RPMI7951 (cell line): ENCODE measurements at places on chromosomes 7 and 10. TPM values are rescaled to one million over a fixed set of nuclear protein-coding genes. Genes with fewer than 3 reads are reported as not detected.

VSTM4 gene
- under 0.01 and 0.12 TPM in 2 replicates for total RNA-seq

MKI67 gene
- 41.8 and 48.5 TPM in 2 replicates for total RNA-seq

LBX1 gene
- not detected in 2 replicates for total RNA-seq

AKR1C8 gene
- total RNA-seq: not detected in 2 replicates

ANKRD22 gene
- total RNA-seq: not detected in 2 replicates

ZNF777 gene
- 4.4 and 5.8 TPM in 2 replicates for total RNA-seq

GRCh38 chr10:10778959-10779358 lies 238.7 kb upstream of the CELF2 start:
- DNase-seq: no peak

- peak; percentile 22 for DNase-seq
Observed at GRCh38 chr10:29191674-29192073, 97.2 kb upstream of the LYZL1 start.

- no peak for DNase-seq
Observed at GRCh38 chr10:132272231-132272971, 35.3 kb downstream of the STK32C start.

DNA sequence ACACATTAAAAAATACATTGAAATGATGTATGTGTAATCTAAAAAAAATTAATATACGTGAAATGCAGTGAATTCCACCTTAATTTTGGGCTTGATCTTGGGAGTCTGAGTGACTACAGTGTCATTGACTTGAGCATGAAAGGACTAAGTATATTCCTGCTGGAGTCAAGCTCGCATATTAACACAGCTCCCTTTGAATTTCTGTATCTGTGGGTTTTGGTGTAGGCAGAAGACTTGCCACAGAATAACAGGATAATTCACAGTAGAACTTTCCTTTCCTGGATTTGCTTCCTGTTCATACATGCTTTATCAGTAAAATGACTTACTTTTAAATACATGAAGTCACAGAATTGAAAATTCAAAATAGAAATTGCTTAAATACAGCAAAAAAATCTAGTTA lies 55.3 kb downstream of the PPP1R9A start:
- DNase-seq: peak; percentile 47

GRCh38 chr10:2951235-2951835 lies 116.0 kb upstream of the PFKP start:
- no peak for DNase-seq

DNA sequence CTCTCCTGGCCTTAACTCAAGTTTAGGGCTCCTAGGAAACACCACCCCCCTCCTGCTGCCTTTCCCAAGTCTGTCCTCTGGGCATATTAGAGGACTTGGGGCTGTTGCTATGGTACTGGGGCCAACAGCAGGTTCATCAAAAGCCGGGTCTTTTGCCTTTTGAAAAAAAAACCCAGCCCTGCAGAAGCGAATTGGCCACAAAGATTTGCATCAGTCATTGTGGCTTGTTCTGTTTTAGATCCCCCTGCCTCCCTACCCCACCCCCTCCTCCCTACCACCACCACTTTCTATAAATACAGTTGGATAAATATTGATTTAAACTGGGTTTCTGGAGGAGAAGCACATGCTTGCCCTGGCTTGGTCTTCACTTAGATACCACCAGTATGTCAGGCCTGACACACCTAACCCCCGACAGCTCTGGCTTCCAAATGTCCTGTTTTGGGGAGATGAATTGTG lies 7.0 kb downstream of the MXI1 start:
- DNase-seq: no peak

DNA sequence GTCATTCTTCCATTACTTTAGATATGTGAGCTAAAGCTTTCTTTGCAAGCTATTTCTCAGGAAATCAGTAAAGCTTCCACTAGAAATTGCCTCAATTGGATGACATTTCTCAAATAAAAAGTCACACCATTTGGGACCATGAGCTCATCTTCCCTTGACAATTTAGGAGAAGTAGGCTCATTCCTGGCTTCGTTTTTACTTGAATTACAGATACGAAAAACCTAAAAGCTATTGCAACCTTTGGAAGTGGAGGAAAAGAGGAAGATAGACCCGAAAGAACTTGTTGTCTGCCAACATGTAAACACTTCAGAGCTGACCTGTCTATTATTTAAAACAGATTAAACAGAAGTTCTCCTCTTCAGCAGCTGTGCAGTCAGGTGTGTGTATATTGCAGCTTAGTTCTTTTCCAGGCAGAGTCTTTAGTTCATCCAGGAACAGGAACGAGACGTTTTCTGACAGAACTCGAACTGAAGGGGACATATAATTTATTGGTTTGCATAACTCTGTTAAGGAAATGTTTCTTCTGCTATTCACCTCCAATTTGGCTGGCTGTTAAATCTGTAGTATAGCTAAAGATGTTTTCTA lies 43.1 kb upstream of the ST8SIA6 start:
- DNase-seq: no peak

GRCh38 chr10:77581738-77582137 lies 55.9 kb downstream of the KCNMA1 start:
- DNase-seq: no peak

GRCh38 chr10:119313644-119314043 lies 106.3 kb downstream of the GRK5 start:
- DNase-seq: peak; percentile 22

DNA sequence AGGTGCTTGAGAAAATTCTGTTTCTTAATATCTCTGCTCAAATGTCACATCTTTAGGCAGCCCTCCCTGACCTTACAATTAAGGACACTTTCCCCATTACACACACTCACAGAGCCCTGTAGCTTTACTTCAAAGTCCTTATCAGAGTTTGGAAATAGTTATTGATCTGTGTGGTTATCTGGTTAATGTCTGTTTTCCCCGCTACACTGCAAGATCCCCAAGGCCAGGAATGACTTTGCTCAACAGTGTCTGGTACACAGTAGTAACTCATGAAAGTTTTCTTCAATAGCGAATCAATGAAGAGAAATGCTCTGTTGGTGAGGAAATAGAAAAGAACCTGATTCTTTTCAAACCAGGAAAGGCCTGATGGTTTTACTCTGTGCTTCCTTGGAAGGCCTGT lies 554.4 kb downstream of the REEP3 start:
- DNase-seq: no peak

DNA sequence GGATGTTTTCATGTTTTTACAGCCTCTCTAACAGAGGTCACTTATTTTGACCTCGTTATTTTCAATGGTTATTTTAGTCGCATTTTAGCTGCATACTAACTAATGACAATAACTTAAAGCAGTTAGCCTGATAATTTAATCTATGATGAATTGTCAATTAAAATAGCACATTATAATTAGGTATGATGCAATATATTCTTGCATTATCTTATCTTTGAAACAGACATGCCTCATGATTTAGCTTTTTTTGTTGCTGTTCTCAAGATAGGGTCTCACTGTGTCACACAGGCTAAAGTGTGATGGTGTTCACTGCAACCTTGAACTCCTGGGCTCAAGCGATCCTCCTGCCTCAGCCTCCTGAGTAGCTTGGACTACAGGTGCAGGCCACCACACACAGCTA lies 126.4 kb downstream of the KBTBD2 start:
- DNase-seq: no peak

DNA sequence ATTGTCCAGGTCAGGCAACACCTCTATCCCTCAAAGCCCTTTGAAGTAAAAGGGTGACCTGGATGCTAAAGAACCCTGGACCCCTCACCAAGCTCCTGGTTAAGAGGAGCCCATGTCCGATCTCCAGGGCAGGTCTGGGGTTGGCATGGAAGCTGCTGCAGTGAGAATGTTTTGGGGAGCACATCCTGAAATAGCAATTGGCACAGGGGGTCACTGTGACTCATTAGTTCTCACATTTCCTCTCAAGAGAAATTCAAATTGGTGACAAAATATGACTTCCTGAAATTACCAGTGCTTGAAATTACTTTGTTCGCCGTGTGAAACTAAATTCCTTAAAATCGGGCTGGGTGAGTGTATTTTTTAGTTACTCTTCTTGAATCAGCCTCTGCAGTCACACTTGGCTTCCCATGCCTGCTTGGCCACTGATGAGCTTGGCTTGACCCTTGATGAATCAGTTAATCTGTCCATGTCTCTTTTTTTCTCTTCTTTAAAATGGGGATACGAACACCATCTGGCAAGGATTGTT lies 18.8 kb upstream of the ARHGAP22 start:
- peak; percentile 36 for DNase-seq

DNA sequence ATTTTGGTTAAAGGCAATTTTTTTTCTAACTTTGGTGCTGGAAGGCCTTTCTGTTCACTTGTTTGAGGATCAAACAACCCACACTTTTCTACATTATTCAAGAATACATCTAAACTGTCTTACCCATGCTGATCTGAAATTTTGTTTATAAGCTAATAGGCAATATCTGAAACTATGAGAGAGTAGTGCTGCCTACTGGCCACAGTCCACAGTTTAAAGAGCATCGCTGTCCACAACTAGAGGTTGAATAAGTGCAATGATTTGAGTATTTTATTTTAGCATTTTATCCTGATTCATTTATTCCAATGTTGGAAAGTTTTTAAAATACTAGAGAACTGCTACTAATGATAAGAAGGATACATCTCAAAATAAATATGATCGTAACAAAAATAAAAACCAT lies 306.9 kb downstream of the ELMO1 start:
- no peak for DNase-seq

DNA sequence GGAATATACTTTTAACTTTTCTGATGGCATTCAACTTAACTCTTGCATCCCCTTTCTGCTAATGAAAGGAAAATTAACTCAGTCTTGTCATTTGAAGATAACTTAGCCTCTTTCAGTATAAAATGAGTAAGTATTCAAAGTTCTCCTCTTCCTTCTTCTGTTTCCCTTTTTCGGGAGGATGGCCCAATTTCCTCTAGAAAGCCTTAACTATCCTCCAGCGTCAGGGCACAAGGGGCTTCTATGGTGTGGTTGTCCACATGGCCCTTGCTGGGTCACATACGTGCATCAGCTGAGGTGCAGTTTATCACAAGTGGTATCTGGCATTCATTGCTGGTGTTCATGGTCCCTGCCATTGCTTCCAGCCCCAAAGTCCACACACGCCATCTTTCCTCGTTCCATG lies 17.8 kb upstream of the GSAP start:
- no peak for DNase-seq

GRCh38 chr10:71966046-71967004 lies 2.1 kb downstream of the CHST3 start:
- peak; percentile 59 for DNase-seq

DNA sequence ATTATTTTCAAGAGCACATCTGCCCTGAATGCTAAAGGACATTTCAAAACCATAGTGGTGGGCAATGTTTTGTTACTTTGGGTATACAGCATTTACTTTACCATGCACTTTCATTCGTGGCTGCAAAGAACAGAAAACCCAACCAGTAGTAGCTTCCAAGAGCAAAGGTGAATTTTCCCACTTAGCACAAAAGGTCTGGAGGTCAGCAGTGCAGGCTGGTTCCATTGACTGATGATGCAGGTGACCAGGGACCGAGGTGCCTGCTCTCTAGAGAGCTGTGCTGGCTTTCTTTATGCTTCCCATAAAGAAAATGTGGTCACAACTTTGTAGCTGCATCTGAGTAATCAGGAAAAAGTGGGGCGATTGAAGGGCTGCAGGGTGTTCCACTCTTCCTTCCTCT lies 240.0 kb downstream of the BICC1 start:
- DNase-seq: no peak
